COR-L47 (cell line): ENCODE measurements at places on chromosomes 16 and 17.

- DNase-seq: no peak
Measured at GRCh38 chr17:61247439-61247838, 152.2 kb upstream of the TBX2 start.

DNA sequence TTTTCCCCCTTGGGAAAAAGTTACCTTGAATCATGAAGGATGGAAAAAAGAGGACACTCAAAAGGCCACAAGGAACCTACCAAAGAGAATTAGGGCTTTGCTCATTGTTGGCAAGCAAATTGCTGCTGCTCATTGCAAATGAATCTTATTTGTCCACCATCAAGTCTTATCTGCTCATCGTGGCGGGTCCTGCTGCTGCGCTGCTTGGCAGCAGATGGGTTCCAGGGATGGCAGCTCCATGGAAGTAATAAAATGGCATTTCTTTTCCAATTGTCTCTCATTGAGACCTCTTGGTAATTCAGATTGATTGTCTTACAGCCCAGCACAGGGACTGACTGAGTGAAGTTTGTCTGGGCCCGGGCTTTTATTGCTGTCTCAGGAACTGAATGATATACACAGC, 118.7 kb downstream of the MRM1 start:
- DNase-seq: no peak

- no peak for DNase-seq
Measured at GRCh38 chr16:31874366-31875111, 932 bp downstream of the ZNF267 start.

GRCh38 chr16:23398987-23399805, 53.8 kb downstream of the COG7 start:
- DNase-seq: no peak

- DNase-seq: no peak
Measured at GRCh38 chr16:86984343-86984742, 332.8 kb downstream of the C16orf95 start.

DNA sequence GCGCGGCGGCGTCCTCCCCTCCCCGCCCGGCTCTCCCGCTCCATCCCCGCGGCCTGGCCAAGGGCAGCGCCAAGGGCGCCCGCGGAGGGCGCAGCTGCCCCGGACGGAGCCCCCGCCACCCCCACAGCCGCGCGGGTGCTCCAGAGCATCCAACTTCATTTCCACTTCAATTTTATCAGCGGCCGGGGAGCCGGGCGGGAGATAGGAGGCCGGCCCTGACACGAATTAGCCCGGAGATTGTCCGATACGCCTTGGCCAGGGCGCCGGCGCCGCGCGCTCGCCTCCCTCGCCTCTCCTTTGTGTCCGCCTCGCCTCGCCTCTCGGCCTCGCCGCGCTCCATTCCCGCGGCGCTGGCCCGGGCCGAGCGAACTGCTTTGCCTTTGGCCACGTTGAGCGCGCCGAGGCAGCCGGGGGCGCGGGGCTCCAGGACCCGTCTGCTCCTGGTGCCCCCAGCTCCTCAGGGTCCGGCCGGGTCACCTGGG, 129.1 kb upstream of the LHX1 start:
- no peak for DNase-seq

DNA sequence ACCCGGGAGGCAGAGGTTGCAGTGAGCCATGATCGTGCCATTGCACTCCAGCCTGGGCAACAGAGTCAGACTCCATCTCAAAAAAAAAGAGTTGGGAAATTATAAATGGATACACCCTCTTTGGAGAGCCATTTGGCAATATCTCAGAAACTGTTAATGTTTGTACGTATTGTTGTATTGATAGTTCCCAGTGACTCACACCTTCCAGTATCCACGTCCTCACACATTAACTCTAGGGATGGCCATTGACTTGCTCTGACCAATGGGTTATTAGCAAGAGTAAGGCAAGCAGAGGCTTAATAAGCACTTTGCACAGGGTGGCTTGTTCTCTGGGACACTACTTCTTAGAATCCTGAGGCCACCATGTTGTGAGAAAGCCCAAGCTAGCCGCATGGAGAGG, 107.6 kb upstream of the LHX1 start:
- DNase-seq: no peak

GRCh38 chr17:48100160-48100559, 1.1 kb downstream of the CBX1 start:
- DNase-seq: no peak

- DNase-seq: no peak
Measured at GRCh38 chr16:13781575-13782338, 138.2 kb upstream of the ERCC4 start.

GRCh38 chr17:3985846-3986245, 21.6 kb upstream of the ATP2A3 start:
- DNase-seq: no peak

GRCh38 chr17:71004413-71004812, 835.1 kb downstream of the KCNJ2 start:
- DNase-seq: no peak

- DNase-seq: no peak
Measured at GRCh38 chr17:30086896-30087295, 29.7 kb upstream of the NSRP1 start.

GRCh38 chr16:87802670-87803069, 36.9 kb upstream of the KLHDC4 start:
- DNase-seq: no peak

- DNase-seq: no peak
Measured at GRCh38 chr16:69049603-69050375, 55.7 kb upstream of the HAS3 start.

DNA sequence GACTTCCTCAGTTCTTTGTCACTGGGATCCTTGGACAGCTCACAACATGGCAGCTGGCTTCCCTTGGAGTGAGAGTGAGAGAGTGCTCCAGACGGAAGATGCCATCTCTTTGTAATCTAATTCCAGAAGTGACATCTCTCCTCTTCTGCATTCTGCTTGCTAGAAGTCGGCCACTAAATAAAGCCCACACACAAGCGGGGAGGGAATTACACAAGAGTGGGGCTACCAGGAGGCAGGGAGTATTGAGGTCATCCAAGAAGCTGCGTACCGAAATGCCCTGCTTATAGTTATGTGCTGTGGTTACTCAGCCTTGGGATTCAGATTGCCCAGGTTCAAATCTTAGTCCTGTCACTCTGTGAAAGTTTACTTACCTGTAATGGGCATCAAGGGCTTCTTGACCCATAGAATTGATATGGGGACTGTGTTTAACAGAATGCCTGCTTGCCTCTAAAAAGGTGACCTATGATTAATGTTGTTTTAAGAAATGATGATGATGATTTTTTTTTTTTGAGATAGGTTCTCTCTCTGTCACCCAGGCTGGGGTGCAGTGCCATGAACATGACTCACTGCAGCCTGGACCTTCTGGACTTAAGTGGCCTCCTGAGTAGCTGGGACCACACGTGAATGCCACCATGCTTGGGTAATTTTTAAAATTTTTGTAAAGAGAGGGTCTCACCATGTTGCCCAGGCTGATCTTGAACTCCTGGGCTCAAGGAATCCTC, 120.9 kb upstream of the HS3ST2 start:
- no peak for DNase-seq

GRCh38 chr17:7561028-7561575, 617 bp upstream of the SENP3 start:
- peak; percentile 56 for DNase-seq

GRCh38 chr17:65918916-65919315, 273.0 kb downstream of the CEP112 start:
- DNase-seq: no peak

DNA sequence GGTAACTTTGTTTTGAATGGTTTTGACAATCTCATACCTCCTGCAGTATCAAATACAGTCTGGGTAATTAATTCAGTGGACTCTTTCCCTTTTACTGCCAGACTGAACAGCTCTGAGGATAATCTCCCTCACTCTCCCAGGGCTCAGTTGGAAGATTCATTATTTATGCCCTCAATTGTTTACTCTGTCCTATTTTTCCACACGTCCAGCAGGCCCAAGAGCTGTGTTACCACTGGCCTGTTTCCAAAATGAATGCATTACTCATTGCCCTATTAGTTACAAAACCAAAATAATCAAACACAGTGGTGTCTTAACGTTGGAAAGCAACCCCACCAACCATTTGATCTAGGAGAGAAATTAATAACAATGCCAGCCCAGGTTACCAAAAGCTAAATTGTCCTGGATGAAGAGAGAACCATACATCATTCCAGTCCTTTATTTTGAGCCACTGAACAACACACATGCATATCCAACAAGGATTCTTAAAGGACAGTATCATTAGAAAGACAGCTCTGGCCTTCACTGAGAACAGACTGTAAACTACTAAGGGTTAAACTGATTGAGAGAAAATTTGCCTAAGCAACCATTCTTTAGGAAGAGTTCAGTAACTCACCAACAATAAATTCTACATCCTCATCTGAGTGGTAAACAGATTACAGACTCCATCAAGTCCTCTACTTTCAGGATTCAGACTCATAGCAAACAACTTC, 34.5 kb downstream of the FAM222B start:
- DNase-seq: peak; percentile 75

GRCh38 chr16:51193879-51194278, 42.8 kb upstream of the SALL1 start:
- no peak for DNase-seq

- no peak for DNase-seq
Measured at GRCh38 chr17:33987162-33987561, 267.9 kb upstream of the CCL2 start.

DNA sequence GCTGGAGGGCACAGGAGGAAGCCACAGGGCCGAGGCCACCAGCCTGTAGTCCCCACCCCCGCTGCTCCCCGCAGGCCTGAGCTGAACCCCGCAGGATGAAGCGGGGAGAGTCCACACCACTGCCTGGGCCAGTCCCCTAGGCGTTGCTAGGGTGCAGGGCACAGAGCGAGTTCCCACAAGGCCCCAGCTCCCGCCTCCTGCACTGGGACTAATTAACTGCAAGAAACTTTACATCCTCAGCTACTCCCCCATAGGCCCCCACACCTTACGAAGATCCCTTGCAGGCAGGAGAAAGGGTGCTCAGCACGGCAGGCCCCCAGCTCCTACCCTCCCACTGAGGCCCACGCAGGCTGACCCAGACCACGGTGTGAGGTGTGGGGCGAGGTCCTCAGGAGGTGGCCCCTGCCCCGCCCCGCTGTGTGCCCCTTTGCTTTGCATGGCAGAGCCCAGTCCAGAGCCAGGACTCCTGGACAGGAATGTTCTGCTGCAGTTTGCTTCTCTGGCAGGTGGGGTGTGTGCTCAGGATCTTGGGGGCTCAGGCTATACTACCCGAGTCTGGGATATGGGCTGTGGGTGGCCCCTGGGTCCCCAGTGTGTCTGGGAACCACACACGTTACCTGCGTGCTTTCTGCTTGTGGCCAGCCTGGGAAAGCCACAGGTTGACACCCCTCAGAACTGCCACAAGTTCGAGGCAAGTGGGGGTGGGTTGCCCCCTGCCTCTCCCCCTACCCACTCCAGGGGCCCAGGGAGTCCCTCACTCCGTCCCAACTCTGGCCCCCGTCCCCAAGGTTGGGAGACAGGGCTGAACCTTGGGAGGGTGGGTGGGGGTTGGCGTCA, 1.2 kb downstream of the GNG13 start:
- DNase-seq: no peak

- DNase-seq: peak; percentile 80
Measured at GRCh38 chr16:87828071-87828906, 41.0 kb downstream of the SLC7A5 start.

DNA sequence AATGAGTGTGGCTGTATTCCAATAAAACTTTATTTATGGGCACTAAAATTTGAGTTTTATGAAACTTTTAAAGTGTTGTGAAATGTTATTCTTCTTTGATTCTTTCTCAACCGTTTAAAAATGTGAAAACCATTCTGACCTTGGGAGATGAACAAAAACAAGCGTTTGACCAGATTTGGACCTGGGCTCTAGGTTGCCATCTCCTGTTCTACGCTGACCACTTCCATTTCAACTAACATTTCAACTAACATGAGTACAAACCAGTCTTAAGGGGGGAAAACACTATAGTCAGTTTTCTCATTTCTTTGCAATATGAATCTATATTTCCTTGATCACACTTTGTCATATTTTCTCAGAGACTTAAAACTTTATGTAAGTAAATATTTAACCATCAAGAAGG, 118.4 kb upstream of the IRX5 start:
- DNase-seq: peak; percentile 3

DNA sequence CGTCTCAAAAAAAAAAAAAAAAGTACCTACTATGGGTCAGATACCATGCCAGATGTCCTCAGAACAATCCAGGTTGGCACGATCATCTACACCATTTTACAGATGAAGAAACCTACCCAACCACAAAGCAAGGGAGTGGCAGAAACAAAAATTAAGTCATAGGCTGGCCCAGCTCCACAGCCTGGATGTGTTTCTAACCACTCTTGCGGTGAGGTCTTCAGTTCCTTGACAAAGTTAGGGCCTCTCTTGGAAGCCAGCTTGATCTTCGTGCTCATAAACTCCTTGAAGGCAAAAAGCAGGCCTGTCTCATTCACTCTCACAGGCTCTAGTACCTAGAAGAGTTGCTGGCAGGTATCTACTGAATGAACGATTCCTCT, 6.2 kb downstream of the GGA2 start:
- DNase-seq: no peak

DNA sequence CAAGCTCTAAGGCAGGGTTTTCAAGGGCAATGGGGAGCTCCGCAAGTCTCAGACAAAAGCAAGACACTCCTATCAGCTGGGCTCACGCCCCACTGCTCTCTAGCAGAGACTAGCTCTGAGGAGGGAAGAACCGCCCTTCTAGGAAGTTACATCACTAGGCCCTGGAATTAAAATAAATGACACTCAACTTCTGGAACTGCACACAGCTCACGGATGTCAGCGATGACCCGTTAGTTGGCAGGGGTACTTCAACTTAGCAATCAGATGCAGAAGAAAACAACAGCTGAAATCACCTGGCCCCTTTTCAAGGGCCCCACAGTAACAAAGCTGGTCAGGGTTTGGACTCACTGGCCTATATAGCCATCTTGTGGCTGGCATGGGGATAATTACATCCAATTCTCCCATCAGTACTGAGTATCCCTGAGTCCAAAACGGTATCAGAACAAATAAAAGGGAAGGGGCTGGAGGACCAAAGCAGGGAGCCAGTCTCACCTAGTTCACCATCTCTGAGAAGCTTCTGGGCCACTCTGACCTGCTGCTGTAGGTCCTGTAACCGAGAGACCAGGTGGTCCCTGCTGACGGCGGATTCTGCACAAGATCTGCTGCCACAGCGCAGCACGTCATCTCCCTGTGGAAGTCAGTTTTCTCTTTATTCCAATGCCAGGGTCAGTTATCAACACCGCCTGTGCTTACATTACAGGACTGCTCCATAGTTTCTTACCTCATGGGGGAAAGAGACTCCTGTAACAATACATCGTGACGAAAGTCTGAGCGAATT, 22.2 kb downstream of the SERPINF1 start:
- DNase-seq: no peak
